ENCODE measurements at places on chromosomes 5 and 9.

GRCh38 chr9:134648701-134649530 lies 7.3 kb downstream of the COL5A1 start:
- no peak for DNase-seq

- DNase-seq, result no peak
These were observed 645.4 kb downstream of the PRELID2 start for GRCh38 chr5:145189746-145190145.

DNA sequence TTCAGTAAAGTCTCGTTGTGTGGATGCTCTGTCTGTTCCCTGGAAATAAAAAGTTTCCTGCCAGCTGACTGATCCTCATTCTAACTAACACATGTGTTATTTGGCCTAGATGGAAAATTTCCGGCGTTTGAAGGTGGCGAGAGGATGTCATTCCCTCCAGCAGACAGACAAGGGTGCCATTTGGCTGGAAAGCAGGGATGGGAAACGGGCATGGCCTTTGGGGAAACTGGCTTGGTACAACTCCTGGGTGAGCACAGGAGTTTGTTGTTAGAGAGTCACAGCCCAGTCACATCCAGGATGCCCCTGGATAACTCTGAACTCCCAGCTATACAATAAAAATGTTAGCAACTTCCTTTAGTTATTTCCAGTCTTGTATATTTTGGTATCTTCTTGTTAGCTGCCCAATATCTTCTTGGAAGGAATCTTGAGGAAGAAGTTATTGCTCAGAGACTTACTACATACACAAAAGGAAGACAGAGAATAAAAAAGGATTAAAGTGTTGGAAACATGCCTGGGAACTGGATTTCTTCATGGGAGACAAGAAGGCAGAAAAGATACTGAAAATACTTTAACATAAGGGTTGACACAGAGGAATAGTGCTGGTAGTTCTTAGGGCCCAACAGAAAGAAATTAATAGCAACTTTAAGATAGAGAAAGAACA lies 41.9 kb downstream of the TEK start:
- DNase-seq, result no peak

DNA sequence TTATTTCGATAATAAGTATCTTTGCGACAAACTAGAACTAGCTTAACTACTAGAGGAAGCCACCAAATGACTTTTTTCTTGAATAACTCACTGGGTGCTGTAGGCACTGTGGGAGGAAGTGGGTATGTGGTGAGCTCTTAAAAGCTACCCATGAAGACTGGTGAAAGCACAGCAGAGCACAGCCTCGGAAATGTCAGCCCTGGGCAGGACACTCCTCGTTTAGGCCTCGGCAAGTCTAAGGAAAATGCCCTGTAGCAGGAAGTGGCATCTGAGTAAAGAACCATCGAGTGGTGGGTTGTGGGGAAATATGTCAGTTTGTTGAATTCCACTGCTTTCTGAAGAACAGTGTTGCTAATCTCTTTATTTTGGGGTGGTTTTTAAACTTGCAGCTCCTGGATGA lies 44.0 kb upstream of the NCS1 start:
- peak; percentile 50 for DNase-seq

- DNase-seq, result no peak
These were observed 115.8 kb upstream of the CACNA1B start for GRCh38 chr9:137761793-137762192.

- DNase-seq, result no peak
These were observed 420.4 kb upstream of the POU5F2 start for GRCh38 chr5:94161801-94162200.

DNA sequence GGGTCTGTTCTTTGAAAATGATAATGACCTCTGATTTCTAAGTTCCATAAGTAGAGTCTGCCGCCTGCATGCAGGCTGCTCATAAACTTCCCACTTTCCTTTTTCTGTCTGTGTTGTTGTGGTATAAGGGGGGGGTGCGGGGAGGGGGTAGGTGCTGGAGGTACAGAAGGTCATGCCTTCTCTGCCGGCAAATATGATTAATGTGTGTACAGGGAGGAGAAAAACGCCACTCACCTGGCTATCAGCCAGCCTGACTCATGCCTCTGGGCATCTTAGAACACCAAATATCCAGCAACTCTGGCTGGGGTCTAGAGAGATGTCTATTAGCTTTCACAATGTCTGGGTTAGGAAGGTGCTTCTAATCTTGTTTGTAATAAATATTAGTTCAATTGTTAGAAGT lies 128.3 kb downstream of the EFNA5 start:
- no peak for DNase-seq

DNA sequence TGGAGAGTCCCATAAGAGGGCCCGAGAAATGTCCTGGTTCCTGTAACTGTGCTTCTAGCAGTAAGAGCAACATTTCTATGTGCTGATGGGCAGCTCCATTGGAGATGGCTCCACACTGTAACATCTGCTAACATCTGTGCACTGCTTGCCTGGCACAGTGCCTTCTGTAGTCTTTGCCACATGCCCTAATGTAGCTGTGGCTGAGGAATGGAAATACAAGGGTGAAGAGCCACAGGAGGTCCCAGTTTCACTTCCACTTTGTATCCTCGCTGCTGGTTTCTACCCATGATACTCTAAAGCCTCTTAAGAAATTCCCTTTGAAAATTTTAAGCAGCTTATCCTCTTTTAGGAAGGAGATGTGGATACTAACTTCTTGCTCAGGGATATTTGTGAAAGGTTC lies 97.4 kb downstream of the HOMER1 start:
- DNase-seq, result no peak
